ENCODE measurements at places on chromosomes 16 and 17. TPM values are rescaled to one million over a fixed set of nuclear protein-coding genes. Genes with fewer than 3 reads are reported as not detected.
A peak's percentile ranks its signal among the peaks of the same experiment; 100 is the strongest.

The SPNS3 gene
- 2.1 TPM for total RNA-seq

The HEXIM1 gene
- total RNA-seq, result 64.7 TPM

The HAPSTR1 gene
- 57.1 TPM for total RNA-seq

The PIMREG gene
- 24.3 TPM for total RNA-seq

The ZNF174 gene
- total RNA-seq, result 14.3 TPM

The SEPTIN12 gene
- not detected for total RNA-seq

The LLGL2 gene
- 208 TPM for total RNA-seq

The CIBAR2 gene
- not detected for total RNA-seq

The ZNF750 gene
- not detected for total RNA-seq

The TERB1 gene
- total RNA-seq, result 0.59 TPM

The FBXO47 gene
- not detected for total RNA-seq

The METTL23 gene
- 56.1 TPM for total RNA-seq

GRCh38 chr16:66207139-66207882 lies 159.2 kb upstream of the CDH5 start:
- DNase-seq, result no peak

- no peak for DNase-seq
Observed at GRCh38 chr17:8857919-8858318, 9.6 kb downstream of the PIK3R6 start.

- no peak for DNase-seq
Observed at GRCh38 chr17:72115781-72116525, 4.9 kb upstream of the SOX9 start.

- DNase-seq, result no peak
Observed at GRCh38 chr17:50502301-50502990, 5.8 kb upstream of the MYCBPAP start.

DNA sequence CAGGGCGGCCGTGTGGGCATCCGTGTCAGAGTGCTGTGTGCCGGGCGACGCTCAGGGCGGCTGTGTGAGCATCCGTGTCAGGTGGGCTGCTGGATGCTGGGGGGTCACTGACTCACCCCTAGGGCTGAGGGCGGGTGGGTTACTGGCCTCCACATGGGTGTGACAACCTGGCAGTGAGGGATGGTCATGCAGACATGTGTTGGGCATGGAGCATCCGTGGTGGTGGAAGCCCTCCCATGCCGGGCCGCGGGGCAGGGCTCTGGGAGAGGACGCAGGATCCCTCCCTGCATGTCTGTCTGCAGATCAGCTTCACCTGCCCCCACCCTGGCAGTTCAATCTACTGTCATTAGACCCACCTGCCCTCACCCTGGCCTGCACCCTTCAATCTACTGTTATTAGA lies 56.3 kb downstream of the METRNL start:
- DNase-seq, result no peak

GRCh38 chr17:68740555-68741447 lies 139.6 kb upstream of the FAM20A start:
- DNase-seq, result peak; percentile 8

- peak; percentile 63 for DNase-seq
Observed at GRCh38 chr17:78127888-78128550, 536 bp downstream of the TMC6 start.

DNA sequence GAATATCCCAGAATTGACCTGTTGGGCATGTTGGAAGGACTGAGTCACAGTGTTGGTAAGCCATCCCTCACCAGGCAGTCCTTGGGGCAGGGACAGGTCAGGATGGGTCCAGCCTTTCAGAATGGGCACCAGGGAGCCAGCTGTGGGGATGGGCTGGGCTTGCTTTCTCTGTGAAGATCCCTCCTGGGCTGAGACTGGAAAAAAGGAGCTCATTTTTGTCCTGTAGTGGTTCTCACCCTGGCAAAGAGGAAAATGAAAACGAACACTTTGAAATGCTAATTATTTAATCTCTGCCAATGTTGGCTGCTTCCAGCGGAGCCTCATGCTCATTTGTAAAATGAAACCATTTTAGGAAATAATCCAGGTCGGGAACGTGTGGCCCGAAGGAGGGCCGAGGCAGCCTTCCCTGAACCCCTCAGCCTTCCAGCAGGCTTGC lies 237.5 kb upstream of the SALL1 start:
- DNase-seq, result no peak

DNA sequence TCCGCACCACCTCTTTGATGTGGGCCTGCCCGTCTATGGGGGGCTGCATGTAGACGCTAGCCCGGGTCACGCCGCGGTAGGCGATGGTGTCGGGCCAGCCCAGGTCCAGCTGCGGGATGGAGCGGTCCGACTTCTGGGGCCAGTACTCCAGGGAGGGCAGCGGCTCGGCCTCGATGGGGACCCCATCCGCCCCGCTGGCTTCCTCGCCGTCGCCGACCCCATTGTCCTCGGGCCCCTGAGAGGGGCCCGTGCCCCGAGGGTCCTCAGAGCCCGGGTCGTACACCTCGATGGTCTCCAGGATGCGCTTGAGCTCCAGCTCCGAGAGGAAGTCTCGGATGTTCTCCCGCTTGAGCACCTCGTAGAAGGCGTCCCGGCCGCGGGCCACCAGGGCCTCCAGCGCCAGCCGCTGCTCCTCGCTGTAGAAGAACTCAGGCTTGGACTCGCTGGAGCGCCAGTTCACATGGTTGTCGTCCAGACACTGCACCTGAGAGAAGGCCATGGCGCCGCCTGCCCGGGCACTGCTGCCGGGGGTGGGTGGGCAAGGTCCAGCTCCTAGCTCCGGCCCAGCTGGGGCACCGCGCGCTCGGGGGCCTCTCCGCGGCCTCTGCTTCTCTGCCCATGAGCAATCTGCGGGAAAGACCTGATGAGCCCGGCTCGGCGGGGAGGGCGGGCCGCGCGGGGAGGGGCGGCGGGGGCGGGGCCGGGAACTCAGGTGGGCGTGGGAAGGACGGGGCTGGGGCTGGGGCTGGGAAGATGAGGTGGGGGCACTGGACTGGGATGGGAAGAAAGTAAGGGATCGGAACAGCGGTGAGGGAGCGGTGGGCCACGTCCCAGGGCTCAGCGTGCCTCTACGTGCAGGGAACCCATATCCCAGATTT lies 782 bp downstream of the FAM83G start:
- DNase-seq, result peak; percentile 40

DNA sequence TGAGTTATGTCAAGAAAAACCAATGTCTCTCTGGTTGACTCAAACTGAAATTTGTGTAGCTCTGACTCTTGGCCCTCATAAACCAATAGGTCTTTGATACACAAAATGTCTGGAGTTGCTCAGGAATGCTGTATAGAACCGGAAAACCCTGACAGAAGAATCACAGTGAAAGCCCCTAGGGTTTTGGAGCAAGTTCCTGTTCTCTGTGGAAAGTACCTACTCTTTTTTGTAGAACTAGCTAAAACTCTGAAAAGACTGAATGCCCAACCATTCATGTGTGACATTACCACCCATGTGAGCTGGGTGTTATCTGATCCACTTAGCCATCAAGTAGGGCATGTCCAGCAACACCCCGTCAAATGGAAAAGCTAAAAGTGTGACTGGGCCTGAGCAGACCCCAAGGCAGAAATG lies 28.8 kb downstream of the CCL4 start:
- DNase-seq, result no peak

- DNase-seq, result no peak
Observed at GRCh38 chr16:27746076-27746855, 196.3 kb downstream of the KATNIP start.

- DNase-seq, result no peak
Observed at GRCh38 chr17:65851965-65852736, 290.7 kb upstream of the AXIN2 start.

- no peak for DNase-seq
Observed at GRCh38 chr16:85046472-85046916, 18.9 kb downstream of the KIAA0513 start.

- no peak for DNase-seq
Observed at GRCh38 chr16:87735270-87736007, 30.3 kb downstream of the KLHDC4 start.

- DNase-seq, result no peak
Observed at GRCh38 chr17:488993-489757, 136.6 kb upstream of the RPH3AL start.

GRCh38 chr17:20996724-20997615 lies 45.8 kb downstream of the USP22 start:
- DNase-seq, result no peak

- no peak for DNase-seq
Observed at GRCh38 chr16:82055728-82056549, 20.9 kb downstream of the HSD17B2 start.

- DNase-seq, result no peak
Observed at GRCh38 chr16:57376313-57376818, 4.1 kb downstream of the CX3CL1 start.

DNA sequence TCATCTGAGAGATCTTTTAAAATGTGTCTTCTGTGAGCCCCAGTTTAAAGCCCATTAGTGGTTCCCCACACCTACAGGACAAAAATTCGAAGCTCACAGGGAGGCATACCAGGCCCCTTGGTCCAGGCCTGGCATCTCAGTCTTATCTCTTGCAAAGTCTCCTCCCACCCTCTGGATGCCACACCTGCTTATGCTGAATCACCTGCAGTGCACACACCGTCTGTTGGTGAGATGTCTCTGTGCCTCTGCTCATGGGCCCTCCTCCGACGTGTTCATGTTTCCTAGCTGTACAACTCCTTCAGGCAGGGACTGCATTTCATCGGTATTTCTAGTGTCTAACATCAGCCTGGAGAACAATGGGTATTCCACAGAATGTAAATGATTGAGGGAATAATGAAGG lies 41.6 kb downstream of the RNF157 start:
- no peak for DNase-seq

GRCh38 chr17:66964930-66965800 lies 658 bp downstream of the CACNG4 start:
- peak; percentile 65 for DNase-seq
